ENCODE measurements at places on chromosomes 3 and 15.

DNA sequence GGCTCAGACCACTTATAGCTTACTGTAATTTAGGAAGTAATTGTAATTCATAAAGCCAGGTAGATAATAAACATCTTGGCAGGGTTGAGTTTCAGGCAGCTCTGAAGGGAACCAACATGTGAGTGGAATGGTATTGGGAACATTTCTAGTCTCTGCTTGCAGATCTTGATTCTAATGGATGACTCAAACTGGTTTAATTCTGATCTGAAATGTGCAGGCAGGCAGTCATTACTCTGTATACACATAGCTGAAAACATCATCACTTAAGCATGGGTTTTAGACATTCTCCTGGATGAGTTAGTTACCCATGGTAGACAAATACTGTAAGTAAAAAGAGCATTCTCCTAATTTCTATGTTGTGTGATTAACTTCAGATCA lies 317.0 kb upstream of the TPRG1 start:
- no peak for DNase-seq

GRCh38 chr15:28123408-28124023 lies 24.4 kb upstream of the OCA2 start:
- DNase-seq = no peak

- no peak for DNase-seq
Observed at GRCh38 chr3:195268576-195269309, 2.2 kb downstream of the XXYLT1 start.

- DNase-seq = no peak
Observed at GRCh38 chr3:41141433-41142167, 57.7 kb upstream of the CTNNB1 start.

GRCh38 chr15:69311319-69311721 lies 12.6 kb downstream of the PAQR5 start:
- DNase-seq = no peak

- DNase-seq = no peak
Observed at GRCh38 chr3:66789580-66790237, 208.4 kb upstream of the KBTBD8 start.

GRCh38 chr3:185585518-185585858 lies 607 bp upstream of the SENP2 start:
- no peak for DNase-seq

GRCh38 chr3:55554634-55555425 lies 67.7 kb upstream of the WNT5A start:
- DNase-seq = no peak

DNA sequence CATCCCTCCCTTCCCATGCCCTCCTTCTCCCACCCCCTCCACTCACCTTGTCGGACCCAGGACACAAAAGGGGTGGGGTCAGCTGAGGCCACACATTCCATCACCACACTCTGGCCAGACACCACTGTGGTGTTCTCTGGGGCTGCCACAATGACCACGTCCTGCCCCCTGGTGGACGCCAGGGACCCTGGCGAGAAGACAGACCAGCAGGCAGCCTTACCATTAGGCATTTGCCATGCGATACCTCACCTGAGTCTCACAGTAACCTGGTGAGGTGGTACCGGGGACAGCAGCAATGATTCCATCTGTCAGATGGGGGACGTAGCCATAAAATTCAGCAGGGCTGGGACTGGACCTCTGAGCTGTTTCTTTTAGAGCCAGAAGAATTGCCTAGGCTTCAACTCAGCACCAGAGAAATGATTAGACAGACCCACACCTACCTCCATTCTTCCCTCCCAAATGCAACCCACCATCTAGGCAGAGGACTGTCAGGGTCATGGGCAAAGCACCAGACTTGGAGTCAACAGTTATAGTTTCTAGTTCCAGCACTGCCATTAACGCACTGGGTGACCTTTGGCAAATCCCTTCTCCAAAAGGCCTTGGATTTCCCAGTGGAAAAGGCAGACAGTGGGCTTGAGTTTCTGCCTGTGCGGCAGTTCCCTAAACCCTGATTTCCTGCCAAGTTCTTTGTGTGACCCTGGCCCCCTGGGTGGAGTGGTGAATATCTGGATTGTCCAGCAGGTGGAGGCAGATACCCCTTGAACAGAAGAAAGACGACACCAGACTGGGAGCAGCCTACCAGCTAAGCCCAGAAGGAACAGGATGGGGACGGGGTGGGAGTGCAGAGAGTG lies 21.8 kb downstream of the IGDCC4 start:
- DNase-seq = no peak

GRCh38 chr3:66761093-66761780 lies 236.9 kb upstream of the KBTBD8 start:
- no peak for DNase-seq

DNA sequence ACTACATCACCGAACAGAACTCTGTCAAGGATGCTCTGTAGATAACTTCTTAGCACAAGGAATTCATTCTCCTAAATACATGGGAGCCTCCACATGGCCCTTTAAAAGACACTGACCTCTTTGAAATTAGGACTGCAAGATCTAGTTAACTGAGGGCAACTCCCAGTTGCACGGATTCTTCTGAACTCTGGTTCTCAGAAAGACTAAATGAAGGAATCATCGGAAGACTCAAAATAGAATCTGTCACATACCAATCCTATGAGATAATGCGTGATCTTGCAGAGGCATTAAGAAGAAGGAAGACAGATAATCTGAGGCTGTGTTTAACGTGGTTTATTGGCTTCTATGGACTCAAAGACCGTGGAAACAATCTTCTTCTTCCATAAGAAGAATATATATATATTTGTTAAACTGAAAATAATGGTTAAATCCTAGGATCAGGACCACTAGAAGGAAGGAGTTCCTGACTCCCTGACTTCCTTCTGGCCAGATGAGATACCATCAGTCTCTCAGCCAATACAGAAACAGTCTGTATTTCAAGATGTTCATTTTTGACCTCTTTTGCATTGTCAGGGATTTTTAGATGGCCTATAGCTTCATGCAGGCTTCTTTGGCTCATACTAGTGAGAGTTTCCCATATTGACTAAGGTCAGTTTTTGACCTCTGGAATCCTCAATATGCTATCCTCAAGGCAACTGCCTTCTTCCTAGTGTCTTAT lies 33.9 kb upstream of the TBC1D23 start:
- no peak for DNase-seq

- DNase-seq = no peak
Observed at GRCh38 chr3:73294537-73294936, 233.1 kb downstream of the EBLN2 start.

DNA sequence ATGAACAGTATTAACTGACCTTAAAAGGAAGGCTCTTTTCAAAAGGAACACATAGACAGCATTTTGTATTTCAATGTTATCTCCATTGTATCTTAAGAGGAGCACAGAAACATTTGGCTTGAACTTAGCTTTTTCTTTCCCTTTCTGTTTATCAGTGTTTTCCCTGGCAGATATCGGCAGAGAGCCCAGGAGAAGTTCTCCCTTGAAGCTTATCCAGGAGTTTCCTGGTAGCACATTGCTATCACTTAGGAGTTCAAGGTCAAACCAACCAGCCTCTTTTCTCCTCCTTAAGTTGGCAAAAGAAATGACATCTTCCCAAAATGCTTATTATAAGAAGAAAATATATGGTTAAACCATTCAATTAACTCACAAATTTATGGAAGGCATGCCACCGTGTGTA lies 344.6 kb upstream of the UBE2E2 start:
- no peak for DNase-seq

DNA sequence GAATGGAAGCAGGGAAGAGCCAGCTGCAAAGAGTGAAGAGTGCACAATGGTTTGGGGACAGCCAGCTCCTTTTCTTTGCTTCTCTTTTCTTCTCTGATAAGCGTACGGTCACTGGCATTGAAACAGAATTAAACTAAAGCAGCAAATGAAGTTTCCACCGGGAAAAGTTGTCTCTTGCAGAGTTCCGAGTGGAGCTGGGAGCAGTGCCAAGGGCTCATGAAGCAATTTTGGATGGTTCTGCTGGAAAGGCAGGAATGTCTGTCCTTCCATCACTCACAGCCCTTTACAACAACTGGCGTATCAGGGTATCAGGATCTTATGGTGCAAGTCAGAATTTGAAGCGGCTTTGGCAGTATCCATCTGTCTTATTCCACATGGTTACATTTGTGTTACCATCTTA lies 1042.9 kb downstream of the NTRK3 start:
- DNase-seq = no peak
